ENCODE measurements at places on chromosomes 4 and X.

DNA sequence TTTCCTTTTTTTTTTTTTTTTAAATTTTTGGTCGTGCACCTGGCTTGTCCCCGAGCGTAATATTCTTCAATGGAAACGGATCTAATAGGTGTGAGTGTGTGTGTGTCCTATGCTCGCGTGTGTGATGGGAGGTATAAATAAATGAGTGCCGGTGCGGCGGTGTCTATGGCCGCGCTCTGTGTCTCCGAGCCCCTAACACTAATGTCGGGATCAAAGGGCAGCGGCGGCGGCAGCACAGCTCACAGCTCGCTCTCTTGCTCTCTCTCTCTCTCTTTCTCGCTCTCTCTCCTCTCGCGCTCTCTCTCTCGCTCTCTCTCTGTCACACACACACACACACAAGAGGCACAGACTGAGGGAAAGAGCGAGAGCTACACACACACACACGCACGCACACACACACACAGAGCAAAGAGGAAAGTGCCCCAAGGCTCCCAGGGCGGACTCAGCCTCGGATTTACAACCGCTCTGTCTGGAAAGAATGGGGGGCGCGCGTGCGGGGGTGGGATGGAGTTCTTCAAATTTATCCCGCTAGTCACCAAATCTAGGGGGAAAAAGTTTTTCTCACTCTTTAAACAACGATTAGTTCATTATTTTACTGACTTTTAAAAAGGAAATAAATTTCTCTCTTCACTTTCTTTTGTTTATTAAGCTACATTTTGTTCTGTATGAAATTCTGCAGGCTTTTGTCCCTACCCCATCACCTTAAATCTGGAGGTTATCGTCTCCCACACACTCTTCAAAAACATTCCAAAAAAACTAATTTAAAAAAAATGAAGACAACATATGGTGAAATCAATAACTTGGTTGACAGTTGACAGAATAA, at the start of gene ZNF827:
Gene ZNF827, minus strand, starts transcription at position 206 of the 823 bp plus-strand sequence. CDS start 416 bp downstream, outside the sequence.
- no peak for DNase-seq

DNA sequence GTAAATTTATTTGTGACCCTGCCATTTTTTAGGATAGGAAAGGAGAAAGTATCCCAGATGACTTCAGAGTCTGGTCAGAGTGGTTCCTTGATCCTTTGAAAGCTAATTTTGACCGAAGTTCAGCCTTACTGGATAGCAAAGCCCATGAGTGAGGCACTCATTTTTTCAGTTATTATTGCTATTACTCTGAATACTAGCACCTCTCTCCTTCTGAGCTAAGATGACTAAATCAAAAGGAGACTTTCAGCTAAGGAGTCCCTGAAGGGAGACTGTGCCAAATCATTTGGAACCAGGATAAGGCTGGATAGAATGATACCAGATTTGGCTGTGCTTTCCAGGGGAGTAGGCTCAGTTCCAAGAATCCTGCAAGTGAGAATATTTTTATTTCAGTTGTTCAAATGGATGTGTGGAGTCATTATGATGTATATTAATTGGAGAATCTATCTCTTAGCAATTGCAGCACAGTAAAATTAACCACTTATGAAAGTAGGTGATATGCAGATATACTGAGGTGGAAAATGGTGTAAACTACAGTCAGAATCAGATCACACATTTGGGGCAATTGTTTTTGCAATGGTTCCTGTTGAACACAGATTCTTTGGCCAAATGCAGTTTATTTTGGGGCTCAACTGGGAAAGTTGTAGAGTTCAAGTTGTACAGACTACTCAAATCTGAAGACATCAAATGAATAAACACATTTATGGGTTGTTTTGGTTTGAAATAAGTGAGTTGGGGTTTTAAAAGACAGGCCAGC, 1.2 kb downstream of the P2RY10 start:
- DNase-seq = no peak

GRCh38 chrX:97845451-97845850, 961.7 kb downstream of the RPA4 start:
- DNase-seq = no peak

GRCh38 chr4:52864793-52865192, 2.7 kb downstream of the RASL11B start:
- DNase-seq = no peak
